ENCODE measurements at places on chromosomes 2 and 18. TPM values are rescaled to one million over a fixed set of nuclear protein-coding genes. Genes with fewer than 3 reads are reported as not detected.

Gene DCDC2C
- total RNA-seq = 2.4 TPM

- H3K27me3 ChIP-seq = no peaks in the 10 kb centered on the region
- H3K4me3 ChIP-seq = no peak overlapping the region
- no peaks in the 10 kb centered on the region for H3K36me3 ChIP-seq
- no peak overlapping the region for H3K27ac ChIP-seq
- no peak for DNase-seq
These were observed 148.1 kb upstream of the SIX3 start for GRCh38 chr2:44793322-44793870.

Gene RND3
- 10.7 TPM for total RNA-seq

DNA sequence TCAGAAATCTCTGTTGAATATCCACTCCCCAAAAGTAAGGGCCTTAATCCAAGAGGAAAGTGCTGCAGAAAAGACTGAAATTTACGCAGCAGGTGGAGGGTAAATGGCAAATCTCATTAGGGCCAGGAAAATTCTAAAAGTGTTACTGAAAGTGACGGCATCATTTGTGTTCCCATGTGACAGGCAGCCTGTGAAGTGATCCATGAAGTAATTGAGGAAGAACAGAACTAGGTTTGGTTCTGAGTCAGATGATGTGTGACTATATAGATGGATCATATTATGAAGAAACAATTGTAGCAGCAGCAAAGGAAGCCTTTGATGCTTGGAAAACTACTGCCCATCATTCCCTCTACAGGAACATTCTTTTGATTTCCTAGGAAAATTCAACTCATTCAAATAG lies 401.2 kb downstream of the TGIF1 start:
- H3K27ac ChIP-seq = no peak overlapping the region
- H3K4me1 ChIP-seq = no peaks in the 10 kb centered on the region
- no peak for DNase-seq
- H3K36me3 ChIP-seq = no peaks in the 10 kb centered on the region
- no peak overlapping the region for H3K4me3 ChIP-seq
